ENCODE measurements at places on chromosomes 5 and 9.

GRCh38 chr9:35716230-35716629 lies 15.8 kb downstream of the TLN1 start:
- no peak for DNase-seq

GRCh38 chr9:2041736-2042135 lies 26.6 kb downstream of the SMARCA2 start:
- no peak for DNase-seq

DNA sequence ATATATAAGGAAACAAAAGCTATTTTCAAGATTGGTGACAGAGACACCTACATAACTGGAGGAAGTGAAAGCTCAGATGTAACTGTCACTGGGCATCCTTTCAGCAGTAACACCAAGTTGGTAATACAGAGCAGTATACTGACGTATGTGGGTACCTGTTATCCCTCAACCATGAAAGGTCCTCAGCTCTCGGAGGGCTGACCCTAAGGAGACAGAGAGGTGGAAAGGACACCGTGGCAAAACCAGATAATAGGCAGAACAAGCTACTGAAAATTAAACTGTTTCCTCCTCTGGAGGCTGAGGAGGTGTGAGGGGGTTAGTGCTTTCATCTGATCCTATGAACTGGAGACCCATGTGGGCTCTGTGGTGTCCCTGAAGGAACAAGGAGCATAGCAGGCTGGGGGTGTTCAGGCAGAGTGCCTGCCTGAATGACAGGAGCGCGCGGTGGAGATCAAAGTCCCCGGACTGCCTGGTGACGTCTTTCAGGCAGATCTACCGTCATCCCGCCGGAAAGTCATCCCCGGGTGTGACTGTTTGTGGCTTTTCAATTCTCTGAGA lies 130.2 kb upstream of the FSTL4 start:
- no peak for DNase-seq

GRCh38 chr9:15357050-15357653 lies 50.1 kb upstream of the TTC39B start:
- peak; percentile 15 for DNase-seq

All from ACHN (cell line).